Central memory CD4-positive, alpha-beta T cell (primary cell): ENCODE measurements at places on chromosomes 16 and 17.

DNA sequence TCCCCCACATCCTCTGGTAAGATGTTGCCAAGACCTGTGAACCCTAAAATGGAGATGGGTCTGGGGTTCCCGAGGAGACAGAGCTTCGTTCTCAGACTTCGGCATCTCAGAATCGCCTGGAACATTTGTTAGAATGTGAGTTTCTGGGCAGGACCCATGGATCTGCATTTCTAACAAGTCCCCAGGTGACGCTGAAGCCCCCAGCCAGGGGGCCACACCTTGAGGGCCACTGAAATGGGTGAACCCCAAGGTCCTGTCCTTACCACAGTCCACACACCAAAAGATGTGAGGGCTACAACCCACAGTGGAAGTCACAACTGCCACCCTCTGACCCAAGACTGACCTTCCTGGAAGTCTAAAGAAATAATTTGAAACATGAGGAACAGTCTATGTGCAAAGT is 14.0 kb downstream of the MPP3 start:
- no peak for DNase-seq

DNA sequence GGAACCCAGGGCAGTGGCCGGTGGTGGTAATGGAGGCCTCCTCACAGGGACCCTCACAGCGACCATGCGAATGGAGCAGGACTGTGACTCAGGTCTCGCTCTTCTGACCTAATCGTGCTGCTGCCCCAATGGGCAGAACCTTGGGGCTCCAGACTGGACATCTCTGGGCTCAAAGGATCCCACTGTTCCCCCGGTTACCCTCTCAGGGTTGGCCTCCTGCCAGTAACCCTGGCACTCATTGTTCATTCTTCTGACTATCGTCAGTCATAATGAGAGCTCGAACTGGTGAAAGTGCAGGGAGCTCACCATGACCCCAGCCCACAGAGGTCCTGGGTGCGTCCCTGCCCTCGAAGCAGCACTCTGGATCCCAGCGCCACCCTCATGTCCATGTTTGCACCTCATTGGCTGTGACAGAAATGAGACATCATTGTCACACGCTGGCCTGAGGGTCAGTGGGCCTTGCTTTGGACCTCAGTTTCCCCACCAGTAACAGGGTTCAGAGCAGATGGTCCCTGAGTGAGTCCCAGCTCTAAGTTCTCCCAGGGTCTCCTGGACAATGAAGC is 4.0 kb upstream of the NPRL3 start:
- DNase-seq = no peak

GRCh38 chr17:10294180-10294579 is 78.6 kb downstream of the MYH13 start:
- DNase-seq = no peak

DNA sequence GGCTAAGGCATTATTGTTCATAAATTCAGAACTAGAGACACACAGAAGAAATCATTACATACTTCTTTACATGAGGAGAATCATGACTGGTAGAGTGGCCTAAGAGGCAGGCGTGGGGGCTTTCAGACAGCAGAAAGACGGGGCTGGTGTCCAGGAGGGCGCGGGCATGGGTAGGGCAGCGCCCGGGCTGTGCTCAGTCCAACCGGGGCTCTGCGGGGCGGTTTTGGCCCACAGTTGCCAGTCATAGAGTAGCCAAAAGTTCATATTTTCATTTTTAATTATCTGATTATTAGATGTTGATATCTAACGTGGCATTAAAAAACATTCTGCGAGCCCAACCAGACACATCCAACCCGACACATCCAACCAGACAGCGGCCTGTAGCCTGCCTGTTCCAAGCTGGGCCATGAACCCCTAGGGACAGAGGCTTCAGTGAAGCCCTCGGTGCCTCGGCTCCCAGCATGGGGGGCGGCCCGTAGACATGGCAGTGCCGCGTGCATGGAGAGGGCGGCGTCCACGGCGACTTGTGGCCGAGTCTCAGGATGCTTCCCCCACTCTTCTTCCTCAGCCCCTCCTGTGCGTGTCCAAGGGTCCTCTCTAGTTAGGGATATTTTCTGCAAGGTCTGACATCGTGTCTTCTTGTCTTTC is 162.4 kb upstream of the CHMP6 start:
- no peak for DNase-seq

DNA sequence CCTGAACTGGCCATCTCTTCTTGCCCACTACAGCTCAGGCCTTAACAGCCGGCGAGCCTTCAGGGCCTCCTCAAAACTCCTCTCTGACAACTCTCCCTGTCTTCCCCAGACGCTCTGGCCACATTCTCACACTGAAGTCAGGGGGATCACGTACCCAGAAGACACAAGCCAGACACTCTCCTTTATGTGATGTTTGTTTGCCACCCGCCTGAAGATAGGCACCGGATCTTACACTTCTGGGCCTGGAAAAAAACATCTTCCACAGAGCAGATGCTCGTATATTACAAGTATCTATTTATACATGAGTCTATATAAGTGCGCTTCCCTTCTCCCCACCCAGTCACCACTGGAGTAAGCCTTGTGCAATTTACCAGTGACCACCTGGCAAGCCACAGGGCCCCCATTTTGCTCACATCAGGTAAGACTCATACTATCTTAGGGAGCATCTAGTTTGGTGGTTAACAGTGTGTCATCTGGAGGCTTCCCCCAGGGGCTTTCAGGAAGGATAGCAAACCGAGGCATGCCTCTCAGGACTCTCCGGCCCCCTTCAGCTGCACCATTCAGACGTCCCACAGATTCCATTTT is 349.4 kb downstream of the SOX9 start:
- DNase-seq = no peak

- no peak for DNase-seq
Observed at GRCh38 chr16:15849209-15849981, 7.4 kb downstream of the MYH11 start.

GRCh38 chr17:34424814-34425491 is 61.9 kb upstream of the CCL1 start:
- DNase-seq = no peak

DNA sequence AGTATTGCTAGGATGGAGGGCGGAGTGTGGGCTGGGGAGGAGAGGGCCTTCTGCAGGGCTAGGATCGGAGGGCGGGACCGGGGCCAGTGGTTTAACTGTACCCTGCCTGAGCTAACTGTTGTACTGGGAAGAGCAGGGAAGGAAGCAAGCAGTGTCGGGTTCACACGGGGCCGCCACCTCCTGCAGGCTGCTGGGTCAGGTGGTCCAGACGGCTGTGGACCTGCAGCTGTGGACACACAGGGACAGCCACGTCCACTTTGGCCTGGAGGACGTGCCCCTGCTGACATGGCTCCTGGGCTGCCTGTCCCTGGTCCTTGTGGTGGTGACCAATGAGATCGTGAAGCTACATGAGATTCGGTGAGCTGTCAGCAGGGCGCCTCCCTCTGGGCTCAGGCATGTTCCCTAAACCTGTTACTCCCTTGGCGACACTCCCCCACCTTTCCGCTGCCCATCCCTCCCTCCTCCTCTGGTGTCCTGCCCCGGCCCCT is 16.6 kb downstream of the CASKIN2 start:
- no peak for DNase-seq

DNA sequence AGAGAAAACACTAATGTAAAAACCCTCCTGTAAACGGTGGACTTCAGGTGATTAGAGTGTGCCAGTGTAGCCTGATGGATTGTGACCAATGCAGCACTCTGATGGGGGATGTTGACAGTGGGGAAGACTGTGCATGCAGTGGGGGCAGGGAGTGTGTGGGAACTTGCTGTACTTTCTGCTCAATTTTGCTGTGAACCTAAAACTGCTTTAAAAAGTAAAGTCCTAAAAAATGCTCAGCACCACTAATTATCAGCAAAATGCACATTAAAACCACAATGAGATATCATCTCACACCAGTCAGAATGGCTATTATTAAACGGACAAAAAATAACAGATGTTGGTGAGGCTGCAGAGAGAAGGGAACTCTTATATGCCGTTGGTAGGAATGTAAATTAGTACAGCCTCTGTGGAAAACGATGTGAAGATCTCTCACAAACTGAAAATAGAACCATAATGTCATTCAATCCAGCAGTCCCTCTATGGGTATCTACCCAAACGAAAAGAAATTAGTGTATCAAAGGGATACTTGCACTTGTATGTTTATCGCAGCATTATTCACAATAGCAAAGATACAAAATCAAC is 9.7 kb upstream of the ULK2 start:
- no peak for DNase-seq

- no peak for DNase-seq
Observed at GRCh38 chr16:89137666-89138512, 33.7 kb upstream of the CDH15 start.

GRCh38 chr17:9900784-9901183 is 4.3 kb downstream of the RCVRN start:
- DNase-seq = no peak

DNA sequence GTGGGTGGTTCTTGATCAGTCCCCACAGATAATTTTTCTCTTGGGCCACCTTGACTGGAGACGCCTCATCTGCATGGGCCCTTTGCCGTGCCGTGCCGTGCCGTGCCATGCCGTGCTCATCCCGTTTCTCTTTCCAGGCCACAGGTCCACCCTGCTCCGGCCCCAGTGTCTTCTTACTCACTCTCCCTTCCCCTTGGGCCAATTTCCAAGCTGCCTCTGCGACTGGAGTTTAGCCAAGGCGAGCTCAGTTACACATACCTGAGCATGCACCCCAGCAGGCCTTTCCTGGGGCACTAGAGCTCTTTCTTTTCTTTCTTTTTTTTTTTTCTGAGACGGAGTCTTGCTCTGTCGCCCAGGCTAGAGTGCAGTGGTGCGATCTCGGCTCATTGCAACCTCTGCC is 40.5 kb upstream of the MGAT5B start:
- no peak for DNase-seq

DNA sequence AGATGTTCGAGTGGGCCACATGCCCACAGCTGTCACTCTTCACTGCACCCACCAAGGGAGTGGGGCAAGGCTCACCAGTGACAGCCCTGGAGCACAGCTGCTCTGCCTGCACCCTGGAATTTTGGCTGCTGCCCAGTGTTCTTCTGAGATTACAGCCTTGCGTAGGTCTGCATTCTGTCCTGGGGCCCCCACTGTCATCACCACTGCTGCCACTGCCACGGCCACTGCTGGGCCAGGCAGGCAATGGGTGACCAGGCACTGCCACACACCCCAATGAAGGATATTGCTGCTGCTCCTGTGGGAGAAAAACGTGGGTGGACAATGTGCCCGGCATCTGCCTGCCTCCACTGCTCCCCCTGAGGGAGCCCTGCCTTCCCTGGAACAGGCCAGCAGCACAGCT is 1717.0 kb downstream of the TP53TG3F start:
- DNase-seq = no peak

DNA sequence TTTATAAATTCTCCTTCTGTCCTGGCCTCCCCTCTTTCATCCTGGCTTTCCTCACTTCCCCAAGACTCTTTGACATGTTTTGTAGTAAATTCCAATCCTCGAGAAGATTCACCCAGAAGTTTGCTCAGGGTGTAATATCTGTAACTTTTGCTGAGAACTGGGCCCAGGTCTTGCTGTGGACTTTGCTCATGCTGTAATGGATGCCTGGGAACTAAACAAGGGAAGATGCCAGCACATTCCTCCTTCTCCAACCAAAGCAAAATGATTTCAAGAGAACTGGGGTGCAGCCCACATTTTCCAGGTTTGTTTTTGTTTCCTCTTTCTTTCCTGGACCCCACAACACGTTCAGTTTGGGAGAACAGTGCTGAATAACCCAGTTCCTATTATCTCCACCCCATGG is 6.6 kb upstream of the SALL1 start:
- no peak for DNase-seq
